ENCODE measurements at places on chromosomes 12 and 14. TPM values are rescaled to one million over a fixed set of nuclear protein-coding genes. Genes with fewer than 3 reads are reported as not detected.

The ENDOU gene
- total RNA-seq = not detected

DNA sequence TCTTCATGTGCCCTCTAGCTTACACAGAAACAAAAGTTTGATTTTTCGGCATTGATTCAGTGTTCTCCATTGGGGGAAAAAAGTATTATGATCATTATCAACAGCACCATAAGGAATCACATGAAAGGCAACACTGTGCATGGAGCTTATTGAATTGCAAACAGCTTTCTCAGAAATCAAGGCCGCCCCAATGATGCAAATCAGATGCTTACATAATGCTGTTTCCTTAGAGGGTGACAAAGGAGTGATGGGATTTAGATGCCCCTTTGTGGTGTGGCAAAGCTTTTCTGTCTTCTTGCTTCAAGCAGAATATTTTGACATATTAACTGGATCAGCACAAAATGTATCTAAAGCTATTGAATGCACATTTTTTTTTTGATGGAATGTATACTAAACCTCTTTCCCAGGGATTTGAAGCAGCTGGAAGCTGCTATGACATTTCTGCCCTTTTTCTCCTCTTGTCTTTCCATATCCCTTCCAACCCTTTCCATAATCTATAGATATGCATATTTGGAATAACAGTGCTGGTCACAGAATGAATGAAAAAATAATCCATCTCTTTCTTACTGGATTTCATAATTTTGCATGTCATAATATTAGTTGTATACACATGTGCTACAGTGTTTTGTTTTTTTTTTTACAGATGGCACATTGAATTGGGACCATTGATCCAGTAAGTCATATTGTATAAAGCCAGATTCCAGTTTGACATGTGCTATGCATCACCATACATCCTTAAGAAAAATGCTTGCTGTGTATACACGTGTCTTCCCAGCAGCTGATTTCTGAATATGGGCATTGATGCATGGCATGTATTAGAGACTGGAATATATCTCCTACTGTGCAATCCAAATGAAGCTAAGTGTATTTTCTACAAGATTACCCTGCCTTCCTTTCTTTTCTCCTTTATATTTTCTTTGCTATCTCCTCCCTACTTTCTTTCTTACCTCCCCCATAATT, 259.7 kb upstream of the DCN start:
- DNase-seq = no peak

DNA sequence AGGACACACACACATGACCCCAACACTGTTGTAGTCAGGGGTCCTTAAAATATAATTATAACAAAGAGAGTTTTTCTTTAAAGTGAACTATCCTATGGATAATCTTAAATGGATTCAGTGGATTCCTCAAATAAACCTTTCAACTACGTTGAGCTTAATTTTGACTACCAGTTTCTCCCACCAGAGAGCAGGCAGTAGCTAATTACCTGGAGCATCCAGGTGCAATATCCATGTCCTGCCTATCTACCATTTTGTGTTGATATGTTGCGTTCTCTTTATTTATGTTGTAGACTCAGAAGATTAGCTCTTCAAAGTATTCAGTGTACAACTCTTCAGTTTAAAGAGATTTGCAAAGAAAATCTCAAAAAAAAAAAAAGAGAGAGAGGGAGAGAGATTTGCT, 127.2 kb upstream of the GZMB start:
- DNase-seq = no peak

GRCh38 chr12:40581889-40582288, 110.3 kb upstream of the CNTN1 start:
- DNase-seq = no peak

DNA sequence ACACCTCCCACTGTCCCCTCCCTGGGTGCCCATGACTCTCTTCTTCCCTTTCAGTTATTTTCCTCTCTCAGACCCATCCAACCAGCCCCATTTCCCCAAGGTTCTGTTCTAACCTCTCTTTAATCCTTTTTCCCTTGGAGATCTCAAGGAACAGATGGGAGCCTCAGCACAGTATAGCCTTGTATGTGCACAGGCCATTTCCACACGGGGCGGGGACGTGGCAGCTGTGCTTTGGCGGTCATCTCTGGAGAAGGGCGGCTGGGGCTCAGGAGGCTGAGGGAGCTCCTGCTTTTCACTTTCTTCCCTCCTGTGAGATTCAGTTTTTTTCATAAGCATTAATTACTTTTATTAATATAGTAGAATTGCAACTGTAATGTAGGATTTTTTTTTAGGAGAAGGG, 212.2 kb downstream of the ZFP36L1 start:
- no peak for DNase-seq

DNA sequence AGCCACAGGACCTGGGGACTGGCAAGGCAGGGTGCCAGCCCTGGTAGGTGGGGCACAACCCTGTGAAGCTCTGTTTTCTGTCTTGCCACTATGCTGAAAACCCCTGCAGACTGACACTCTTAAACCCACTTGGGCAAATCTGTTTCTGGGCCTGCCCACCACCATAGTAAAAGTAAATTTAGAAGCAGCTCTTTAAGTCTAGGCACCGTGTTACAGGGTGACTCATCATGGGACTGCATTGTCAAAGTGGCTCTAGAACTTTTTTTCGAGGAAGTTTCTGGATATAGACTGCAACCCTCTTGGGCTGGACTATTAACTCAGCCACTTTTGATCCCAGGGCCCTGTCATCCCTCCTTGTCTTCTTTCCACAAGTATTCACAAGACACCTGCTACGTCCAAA, 7.7 kb downstream of the TUNAR start:
- DNase-seq = no peak

DNA sequence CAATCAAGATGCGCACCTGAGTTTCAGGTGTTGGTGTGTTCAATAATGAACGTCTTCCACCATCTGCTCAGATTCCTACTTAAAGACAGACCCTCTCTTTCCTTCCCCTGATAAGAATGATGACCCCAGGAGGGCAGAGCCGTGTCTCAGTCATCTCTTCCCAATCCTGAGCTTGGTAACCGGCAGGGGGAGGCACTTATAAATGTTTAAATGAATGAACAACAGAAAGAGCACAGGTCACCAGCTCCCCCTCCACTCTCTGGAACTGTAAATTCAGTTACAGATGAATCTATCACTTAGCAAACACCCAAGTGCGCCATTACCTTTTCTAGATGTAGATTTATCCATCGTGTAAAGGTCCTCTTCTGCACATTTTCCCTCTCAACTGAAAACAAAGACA, 72.4 kb upstream of the DICER1 start:
- no peak for DNase-seq

GRCh38 chr12:88493636-88494035, 86.6 kb downstream of the KITLG start:
- no peak for DNase-seq

DNA sequence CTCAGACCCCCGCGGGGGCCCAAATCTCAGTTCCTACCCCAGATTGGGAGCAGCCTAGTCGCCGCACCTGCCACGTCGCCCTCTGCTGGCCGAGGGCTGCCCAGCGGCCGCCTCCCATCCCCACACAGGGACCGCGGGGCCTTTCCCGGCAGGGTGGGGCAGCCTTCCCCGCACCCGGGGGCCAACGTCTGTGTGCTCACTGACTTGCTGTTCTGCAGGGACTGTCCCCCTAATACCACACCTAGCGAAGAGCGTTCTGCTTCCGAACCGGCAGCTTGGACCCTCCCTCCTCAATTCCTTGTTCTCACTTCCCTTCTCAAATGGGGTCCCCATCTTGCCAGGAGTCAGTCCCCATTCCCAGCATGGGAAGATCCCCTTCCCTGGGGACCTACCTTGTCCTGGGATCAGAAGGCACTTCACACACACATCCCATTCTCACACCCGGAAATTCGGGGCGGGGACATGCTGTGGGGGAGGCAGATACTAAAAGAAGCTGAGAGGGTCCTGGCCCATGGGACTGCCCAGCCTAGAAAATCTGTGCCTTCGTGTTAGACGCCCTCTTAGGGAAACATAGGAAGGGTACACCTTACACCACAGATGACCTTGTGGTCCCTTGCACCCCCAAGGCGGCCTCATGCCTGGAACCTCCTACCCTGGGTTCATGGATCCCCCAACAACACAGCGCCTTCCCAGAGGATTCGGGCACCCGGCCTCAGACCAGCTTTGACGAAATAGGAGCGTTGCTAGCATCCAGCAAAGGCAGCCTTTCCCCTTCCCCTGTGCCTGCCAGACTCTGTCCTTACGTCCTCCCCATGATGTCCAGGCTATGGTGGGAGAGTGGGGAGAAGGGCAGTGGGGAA, 16.4 kb downstream of the ACVRL1 start:
- DNase-seq = no peak

The PRICKLE1 gene
- 7.1 TPM for total RNA-seq

DNA sequence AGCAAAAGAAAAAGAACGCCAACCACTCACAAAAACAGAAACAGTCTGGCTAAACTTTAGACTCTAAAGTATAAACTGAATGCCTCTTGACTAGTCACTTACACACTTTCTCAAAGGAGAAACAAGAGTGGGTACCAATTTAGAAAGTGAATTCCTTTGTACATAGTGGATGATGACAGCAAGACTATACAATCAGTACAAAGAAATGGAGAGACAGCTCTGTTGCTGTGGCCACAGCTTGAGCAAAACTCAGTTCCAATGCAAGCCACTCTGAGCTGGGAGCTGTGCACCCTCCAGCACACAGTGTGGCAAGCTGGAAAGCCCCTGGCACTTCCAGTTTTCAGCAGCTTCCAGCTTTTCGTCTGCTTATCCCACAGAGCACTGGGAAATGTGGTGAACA, 21.7 kb downstream of the NT5DC3 start:
- DNase-seq = no peak

DNA sequence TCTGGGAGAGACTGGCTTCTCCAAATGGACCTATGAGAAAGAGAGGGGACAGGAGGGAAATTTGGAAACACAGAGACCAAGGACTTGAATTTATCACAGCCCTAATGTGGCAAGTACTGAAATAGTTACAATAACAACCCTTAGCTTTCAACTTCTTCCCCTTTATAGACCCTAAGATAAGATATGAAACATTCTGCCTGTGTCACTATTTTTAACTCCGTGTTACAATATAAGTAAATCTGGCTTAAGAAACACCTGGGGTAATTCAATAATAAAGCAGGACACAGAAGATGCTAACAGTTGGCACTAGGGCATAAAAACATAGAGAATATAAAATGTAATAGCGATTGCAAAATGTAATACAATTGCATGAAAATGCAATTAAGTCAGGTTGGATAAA, 216.4 kb downstream of the NOVA1 start:
- no peak for DNase-seq

- no peak for DNase-seq
These were observed 9.6 kb upstream of the GPHN start for GRCh38 chr14:66498311-66498710.

The NEUROD4 gene
- not detected for total RNA-seq
